ENCODE measurements at places on chromosomes 12 and 14. TPM values are rescaled to one million over a fixed set of nuclear protein-coding genes. Genes with fewer than 3 reads are reported as not detected.

Gene PTCSC3
- not detected for total RNA-seq

DNA sequence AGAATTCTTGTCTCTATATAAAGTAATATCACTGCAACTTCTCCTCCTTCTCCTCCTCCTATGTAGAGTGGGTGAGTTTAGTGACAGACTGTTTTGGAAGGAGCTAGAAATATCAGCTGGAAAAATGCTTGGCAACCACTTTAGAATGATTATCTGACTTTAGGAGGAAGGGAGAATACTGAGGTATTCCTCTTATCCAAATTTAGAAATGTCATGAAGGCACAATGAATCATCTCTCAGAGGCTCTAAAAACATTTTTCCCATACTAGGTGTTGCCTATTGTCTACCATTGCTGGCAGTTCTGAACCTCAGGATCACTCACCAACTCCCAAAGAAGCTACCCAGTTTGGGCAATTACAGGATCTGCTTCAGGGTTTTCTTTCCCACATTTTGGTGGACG is 306.6 kb upstream of the ATP2B1 start:
- DNase-seq: no peak

GRCh38 chr12:25328072-25328712 is 77.5 kb upstream of the KRAS start:
- DNase-seq: no peak

DNA sequence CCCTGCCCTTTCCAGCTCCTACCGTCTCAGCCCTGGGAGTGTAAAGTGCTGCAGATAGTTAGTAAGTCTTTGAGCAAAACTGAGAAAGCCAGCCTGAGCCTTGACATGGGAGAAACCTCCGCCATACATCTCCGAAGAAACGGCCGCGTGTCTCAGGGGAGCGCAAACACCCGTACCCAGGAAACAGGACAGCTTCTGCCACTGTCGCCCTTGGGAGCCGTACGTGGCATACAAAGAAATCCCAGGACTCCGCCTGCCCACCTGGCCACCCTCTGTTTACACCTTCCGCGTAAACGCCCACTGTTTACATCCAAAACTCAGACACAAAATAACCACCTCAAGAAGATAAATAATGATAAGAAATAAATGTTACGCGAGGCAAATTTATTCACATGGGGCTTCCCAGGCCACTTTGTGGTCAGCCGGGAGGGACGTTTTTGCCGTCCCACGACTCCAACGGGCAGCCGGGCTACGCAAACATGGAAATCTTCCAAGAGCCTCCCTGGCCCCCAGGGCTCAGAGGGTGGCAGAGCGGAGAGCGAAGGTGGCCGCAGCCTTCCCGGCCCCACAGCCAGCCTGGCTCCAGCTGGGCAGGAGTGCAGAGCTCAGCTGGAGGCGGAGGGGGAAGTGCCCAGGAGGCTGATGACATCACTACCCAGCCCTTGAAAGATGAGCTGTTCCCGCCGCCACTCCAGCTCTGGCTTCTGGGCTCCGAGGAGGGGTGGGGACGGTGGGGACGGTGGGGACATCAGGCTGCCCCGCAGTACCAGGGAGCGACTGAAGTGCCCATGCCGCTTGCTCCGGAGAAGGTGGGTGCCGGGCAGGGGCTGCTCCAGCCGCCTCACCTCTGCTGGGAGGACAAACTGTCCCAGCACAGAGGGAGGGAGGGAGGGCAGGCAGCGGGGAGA is at the start of gene BDKRB2:
Gene BDKRB2, plus strand, starts transcription at position 689 of the 908 bp plus-strand sequence. CDS start 32,269 bp downstream, outside the sequence.
- no peak for DNase-seq

GRCh38 chr12:58926586-58926985 is 6.3 kb upstream of the LRIG3 start:
- DNase-seq: no peak

Data from thymus (tissue), 14 donors.